ENCODE measurements at places on chromosomes 2 and 18.
A peak's percentile ranks its signal among the peaks of the same experiment; 100 is the strongest.

DNA sequence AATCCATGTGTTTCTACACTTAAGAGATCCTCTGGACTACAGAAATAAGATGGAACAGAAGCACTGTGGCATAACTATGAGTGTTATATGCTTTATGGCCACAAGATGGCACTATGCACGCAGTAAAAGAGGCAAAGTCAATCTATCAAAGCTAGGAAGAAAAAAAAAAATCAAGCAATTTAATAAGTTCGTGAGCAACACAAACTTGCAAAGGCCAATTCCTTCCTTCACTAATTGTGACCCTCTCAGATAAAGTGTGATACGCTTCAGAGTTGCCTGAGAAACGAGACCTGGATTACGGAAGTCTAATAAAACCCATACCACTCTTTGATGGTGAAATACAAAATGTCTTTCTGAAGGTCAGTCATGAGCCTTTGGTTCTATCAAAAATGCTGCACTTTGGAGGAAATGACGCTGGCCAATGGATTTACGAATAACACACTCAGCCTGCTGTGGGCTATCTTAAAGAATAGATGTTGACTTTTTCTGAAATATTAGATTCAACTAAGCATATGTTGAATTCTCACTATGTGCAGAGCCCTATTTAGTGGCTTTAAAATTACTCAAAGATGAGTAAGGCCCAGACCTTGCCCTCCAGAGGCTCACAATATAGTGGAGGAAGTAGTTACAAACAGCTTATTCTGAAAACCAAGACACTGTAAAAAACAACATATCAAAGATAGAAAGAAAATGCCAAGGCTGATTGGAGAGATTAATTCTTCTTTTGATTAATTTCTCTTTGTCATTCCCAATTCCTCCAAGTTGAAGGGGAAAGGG, 35.5 kb upstream of the TTR start:
- peak; percentile 68 for DNase-seq

- peak; percentile 51 for DNase-seq
Measured at GRCh38 chr2:95392730-95393455, 9.6 kb upstream of the FAHD2A start.

- peak; percentile 84 for DNase-seq
Measured at GRCh38 chr2:233443511-233444183, 89.4 kb downstream of the DGKD start.

DNA sequence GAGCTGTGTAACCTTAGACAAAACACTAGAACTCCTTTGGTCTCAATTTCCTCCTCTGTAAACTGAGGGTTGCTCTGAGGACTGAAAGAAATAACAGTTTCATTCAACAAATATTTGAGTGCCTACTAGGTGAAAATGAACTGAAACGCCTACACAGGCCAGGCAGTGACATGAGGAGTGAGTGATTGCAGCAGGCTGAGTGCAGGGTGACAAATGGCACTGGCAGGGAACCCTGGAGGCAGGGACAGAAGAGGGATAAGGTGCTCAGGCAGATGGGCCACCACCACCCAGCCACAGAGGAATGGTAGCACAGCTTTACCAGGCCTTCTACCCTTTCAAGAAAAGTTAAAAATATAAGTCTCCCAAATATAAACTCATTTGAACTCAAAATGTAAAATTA, 11.5 kb upstream of the RNU4ATAC start:
- DNase-seq: no peak

DNA sequence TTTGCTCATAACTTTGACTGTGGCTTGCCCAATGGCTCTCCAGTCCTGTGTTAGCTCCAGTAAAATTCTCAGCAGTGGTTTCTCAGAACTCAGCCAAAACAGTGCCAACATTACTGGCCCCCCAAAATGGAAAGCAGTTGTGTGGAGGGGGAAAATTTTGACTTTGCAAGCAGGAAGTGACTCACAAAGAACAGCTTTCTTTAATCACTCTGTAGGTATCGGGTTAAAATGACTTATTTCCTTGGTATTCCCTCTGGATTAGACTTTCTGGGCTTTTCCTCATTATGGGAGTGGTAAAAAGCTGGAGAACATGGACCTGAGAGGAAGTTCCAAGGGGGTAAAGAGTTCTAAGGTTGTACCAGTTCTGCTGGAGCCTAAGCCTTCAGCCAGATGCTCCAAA, 175.7 kb upstream of the RND3 start:
- DNase-seq: no peak

- DNase-seq: peak; percentile 18
Measured at GRCh38 chr2:70399046-70399445, 97.2 kb upstream of the FAM136A start.

GRCh38 chr18:13186687-13187086, 31.9 kb upstream of the LDLRAD4 start:
- DNase-seq: no peak

GRCh38 chr2:184849516-184849915, 251.2 kb downstream of the ZNF804A start:
- DNase-seq: no peak

GRCh38 chr18:48543228-48543627, 4.4 kb downstream of the CTIF start:
- peak; percentile 91 for DNase-seq

DNA sequence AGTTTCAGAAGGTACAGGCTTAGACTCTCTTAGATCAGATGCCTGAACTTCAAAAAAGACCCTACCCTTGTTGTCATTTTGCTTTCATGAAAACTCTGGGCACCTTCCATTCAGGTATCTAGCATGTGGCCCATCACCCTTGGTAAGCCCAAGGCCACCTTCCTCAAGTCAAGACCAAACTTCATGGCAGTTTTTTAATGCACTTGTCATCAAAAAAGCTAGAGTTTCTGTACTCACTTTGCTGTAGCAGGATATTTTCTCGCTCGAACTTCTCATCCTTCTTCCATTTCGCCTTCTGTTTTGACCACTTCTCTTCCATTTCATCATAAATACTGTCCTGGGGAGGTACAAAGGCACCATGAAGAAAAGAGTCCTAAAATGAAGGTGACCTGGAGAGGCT, 48.2 kb downstream of the FLACC1 start:
- DNase-seq: no peak

- DNase-seq: no peak
Measured at GRCh38 chr2:68044099-68044498, 18.7 kb downstream of the C1D start.

GRCh38 chr2:235116885-235117492, 165.2 kb downstream of the SH3BP4 start:
- DNase-seq: no peak

DNA sequence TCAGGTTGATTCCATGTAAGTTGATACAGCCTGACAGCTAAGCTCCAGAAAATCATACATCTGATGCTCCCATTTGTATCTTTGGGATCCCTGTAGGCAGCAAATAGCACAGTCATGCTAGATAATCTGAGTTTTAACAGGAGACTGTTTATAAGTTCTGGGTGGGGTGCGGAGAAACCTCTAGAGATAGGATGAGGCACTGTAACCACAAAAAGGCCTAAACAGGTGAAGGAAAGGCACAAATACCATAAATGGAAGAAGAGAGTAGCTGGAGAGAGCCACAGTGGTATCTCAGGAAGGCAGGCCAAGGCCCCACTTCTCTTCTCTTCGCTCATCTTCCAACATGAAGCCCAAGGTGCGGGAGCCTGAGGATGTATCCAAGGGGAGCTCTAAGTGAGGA, 18.1 kb upstream of the B4GALT6 start:
- DNase-seq: no peak

DNA sequence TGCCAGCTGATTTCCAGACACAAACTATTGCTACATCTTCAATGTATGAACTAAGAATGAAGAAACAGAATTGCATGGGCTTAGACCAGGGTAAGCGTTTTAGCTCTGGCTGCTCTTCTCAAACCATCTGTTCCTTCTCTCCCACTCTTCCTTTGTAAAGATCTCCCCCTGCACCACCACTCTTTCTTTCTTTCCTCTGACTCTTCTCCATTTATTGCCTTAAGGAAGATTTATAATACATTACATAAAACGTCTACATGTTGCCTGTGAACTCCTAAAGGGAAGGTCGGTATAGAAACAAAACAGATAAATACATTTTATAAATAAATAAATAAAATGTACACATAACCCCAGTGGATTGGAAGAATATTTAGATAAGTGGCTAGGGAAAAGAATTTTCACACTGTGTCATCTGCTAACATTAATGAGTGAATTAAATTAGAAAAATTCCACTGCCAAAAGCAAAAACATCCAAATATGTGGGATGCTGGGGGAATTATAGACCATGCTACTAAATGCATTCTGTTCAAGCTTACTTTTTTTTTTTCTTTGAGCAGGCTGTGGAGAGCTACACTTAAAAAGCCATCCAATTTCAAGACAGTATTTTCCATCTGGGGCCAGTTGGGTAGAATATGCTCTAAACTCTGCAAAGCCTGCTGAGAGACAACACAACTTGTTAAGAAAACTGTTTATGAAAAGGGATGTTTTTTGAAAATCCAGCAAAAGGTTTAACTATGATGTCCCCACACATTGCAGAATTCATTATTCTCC, 41.5 kb downstream of the NCKAP5 start:
- no peak for DNase-seq

DNA sequence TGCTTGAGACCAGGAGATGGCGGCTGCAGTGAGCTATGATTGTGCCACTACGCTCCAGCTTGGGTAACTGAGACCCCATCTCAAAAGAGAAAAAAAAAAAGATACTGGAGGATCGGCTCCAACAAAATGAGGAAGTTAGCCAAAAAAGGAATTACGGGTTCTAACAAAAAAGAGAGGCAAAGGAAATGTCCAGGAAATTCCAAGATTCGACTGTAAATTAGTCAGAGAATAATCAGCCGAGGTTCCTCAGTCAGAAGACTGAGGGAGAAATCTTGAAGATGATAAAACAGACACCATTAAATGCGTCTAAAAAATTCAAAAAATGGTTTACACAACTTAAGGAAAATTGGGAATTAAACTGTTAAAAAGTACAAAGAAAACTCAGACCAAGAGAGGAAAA, 89.5 kb downstream of the AAK1 start:
- DNase-seq: no peak

- peak; percentile 73 for DNase-seq
Measured at GRCh38 chr2:27494944-27495554, at the start of gene FNDC4. Gene FNDC4 (minus strand): TSS chr2:27495200. CDS start chr2:27494679, 521 bp downstream.

- no peak for DNase-seq
Measured at GRCh38 chr2:31319406-31320175, 85.6 kb downstream of the EHD3 start.

GRCh38 chr2:26579025-26579722, 62.0 kb downstream of the CIB4 start:
- no peak for DNase-seq

DNA sequence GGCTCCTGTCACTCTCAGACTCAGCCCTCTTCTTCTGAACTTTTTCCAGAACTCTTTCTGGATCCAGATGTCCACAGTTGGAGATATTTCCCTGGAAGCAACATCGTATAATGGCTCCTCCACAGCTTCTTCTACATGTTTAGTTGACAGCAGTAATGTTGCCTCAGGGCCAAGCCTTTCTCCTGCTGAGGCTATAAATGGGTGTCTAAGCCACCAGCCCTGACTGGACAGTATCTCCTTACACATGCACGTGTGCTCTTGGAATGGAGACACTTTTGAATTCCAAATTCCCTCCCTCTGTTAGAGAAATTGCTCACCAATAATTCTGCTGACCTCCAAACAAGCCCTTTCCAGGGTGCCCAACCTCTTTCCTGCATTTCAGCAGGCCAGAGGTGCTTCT, 156.2 kb upstream of the PIK3C3 start:
- no peak for DNase-seq
